ENCODE measurements at places on chromosomes 1 and 21.
A peak's percentile ranks its signal among the peaks of the same experiment; 100 is the strongest.

GRCh38 chr1:55725378-55725777, 510.2 kb upstream of the USP24 start:
- peak; percentile 54 for DNase-seq

DNA sequence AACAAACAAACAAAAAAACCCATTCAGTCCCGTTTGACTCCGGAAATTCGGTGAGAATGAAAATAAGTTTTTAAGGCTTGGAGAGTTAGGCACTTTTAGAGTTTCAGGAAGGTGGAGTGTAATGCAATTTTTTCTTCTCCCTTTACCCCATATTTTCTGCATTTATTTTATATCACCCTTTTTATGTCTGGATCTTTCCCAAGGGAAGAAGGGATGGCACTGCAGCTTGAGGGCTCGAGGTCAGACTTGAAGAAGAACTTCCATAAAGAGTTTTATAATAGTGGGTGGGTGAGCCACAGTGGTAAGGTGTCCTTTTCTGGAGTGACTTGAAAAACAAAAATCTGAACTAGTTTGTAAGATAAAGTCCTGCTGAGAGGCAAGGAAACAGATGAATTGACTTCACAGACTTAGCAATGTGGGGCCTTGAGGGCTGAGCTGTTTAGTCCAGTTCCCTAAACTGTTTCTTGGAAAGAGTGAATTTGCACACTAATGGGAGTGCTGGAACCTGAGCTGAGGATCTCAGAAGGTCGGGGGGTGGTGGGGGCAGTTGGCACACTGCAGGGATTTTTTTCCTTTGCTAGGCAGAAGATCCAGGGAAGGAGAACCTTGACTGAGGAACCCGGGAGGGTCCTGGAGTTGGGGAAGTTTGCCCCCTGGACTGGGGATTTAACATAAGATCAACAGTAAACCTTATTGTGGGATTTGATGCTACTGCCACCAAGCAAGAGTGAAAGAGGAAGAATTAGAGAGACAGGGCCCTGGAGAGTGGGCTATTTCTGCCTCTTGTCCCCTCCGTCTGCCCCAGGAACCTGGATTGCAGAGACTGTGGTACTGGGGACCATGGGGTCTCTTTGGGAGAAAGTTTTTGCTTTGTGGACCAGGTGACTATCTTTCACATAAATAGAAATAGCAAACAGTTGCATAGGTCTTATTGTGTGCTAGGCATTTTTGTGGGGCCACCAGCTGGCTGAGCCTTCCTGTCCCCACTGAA, 1.8 kb upstream of the MEX3A start:
- no peak for DNase-seq

DNA sequence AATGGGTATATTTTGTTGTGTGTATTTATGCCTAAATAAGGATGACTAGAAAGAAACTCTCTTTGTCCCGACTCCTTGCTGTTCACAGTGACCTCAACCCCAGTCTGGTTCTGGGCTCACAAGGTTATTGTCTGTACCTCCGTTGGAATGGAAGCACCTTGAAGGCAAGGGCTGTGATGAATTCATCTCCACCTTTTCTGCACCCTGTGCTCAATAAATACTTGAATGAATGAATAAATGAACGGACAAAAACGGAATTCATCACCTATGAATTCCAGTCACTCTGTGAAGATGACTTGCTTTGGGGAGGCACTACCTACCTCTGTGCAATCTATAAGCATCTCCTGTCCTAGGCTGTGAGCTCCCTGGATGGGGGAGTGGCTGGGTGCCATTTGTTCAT, 39.3 kb downstream of the HSPG2 start:
- no peak for DNase-seq

DNA sequence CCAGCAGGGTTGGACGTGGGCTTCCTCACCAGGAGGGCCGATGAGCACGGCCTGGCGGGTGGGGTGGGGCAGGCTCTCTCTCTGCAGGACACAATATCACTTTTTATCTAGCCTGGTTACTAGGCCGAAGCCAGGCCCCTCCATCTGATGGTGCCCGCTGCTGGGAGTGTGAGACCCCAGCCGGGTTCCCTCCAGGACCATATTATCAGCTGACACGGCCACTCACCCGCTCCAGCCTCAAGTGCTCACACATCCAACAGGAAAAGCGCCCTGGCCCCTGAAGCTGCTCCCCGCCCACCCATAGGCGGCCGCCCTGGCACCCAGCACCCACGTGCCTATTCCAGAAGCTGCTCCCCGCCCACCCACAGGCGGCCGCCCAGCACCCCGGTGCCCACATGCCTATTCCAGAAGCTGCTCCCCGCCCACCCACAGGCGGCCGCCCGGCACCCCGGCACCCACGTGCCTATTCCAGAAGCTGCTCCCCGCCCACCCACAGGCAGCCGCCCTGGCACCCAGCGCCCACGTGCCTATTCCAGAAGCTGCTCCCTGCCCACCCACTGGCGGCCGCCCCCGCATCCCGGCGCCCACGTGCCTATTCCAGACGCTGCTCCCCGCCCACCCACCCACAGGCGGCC, 5.0 kb downstream of the SLC19A1 start:
- no peak for DNase-seq

DNA sequence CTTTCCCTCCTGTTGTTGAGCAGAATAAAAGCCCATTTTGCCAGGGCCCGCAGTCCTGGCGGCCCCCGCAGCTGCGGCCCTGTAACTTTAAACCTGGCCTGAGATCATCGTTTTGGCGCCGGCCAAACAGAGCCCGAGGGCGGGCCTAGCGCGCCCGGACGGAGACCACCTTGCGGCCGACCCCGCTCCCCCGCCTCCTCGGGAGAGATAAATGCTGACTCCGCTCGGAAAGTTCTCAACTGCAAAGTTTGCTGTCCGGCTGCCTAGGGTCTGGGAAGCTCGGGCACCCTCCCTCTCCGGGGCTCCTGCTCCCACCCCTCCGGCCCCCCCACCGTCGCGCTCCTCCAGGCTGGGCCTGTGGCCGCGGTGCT, at the start of gene PDPN:
Gene PDPN, plus strand, starts transcription at position 238 of the 371 bp plus-strand sequence. CDS start 202 bp downstream, outside the sequence.
- peak; percentile 31 for DNase-seq

DNA sequence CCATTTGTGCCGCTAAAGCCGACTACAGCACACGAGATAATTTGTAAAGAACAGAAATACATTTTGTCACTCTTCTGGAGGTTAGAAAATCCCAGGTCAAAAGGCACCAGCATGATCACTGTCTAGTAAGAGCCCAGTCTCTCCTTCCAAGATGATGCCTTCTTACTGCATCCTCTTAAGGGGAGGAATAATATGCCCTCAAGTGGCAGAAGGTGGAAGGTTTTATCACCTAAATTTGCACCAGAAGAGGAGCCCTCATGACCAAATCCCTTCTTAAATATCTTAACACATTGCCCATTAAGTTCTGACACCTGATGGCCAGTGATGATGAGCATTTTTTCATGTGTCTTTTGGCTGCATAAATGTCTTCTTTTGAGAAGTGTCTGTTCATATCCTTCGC, 326.7 kb upstream of the RGS18 start:
- no peak for DNase-seq

DNA sequence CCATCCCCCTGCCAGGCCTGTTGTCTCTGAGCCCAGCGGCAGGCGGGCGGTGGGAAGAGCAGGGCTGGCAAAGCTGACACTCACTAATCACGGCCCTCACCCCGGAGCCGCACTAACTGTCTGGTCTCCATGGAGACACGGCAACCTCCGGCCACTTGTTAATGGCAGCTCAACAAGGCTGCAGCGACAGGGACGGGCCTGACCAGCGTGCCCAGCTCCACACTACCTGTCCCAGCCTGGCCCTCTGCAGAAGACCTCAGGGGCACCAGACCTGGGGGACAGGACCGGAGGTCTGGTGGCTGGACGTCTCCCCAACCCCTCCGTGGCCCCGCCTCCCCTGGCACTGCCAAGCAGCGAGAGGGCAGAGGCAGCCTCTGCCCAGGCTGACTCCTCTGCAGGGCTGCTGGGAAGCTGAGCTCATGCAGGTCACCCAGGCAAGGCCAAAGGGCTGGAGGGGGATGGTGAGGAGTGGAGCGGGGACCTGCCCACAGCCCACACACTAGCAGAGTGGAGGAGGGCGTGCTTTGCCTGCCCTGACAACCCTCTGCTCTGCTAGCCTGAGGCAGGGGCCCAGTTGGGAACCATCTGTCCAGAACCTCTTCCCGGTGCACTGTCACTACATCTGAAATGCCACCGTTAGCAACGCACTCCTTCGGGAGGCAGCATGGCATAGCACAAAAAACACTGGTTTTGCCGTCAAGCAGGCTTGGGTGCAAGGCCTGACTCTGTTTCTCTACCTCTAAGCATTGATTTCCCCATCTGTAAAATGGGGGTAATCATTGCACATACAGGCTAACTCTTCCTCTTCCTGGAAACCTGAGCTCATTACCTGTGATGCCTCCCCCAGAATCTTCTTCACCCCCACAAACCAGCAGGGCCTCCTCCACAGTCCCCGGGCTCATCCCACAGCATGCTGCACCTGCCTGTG, 29.6 kb upstream of the WASF2 start:
- no peak for DNase-seq

DNA sequence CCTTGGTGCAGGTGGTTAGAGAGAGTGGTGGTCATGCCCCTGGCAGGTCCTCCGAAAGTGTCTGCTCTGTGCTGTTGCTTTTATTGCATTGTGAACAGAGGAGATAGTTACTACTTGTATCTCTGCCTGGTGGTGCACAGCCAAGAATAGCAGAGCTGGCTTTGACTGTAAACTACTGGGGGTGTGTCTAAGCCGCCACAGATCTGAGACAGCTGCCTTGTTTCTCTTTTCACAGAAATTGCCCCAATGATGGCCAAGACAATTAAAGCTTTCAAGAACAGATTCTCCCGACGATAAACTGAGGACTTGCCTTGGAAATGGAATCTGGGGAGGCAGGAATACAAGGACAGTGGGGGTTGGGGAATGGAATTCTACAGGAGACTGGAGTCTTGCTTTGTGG, 16.0 kb downstream of the ELOA start:
- no peak for DNase-seq

GRCh38 chr1:16296643-16297042, 55.6 kb downstream of the FBXO42 start:
- DNase-seq: no peak

DNA sequence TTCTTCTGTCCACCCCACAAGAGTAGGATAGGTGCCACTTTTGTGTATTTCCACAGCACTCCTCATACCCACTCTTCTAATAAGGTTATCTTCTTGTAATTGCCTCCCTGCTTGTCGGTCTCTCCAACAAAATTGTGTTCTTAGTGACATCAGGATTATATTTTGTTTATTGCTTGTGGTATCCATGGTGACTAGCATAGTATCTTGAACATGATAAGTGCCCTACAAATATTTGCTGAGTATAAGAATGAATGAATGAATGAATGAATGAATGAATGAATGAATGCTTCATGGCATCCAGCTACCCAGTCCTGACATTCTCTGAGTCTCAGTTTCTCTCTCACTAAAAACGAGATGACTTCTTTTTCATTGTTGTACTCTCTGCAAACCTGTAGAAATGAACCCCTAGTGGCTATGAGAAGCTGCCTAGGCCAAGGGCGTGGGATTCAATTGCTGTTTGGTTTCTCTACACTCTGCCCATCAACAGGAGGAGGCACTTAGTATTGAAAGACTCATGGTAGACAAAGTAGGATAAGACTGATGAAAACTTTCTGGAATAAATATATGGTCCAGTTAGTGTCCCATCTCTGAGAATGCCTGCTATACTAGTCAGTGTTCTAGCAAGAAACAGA, 121.0 kb downstream of the TMEM53 start:
- peak; percentile 18 for DNase-seq

DNA sequence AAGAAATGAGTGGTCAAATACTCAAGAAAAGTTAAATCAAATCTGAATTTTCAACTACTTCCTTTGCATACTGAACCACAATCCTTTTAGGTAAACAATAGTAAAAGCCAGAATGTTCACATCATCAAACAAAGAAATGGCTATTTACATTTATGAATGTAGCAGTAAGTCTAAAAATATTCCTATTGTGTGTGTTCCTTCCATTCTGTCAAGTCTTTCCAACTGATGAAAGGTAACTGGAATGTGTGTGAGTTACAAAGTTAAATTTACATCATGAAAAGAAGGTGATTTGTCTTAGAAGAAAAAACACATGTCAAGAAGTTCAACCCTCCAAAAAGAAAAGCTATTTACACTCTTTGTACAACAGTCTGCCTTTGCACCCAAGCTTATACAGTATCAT, 203.1 kb downstream of the SIPA1L2 start:
- no peak for DNase-seq

All from cardiac fibroblast (primary cell).